Karpas-422 (cell line): ENCODE measurements at places on chromosomes 5 and 9. TPM values are rescaled to one million over a fixed set of nuclear protein-coding genes. Genes with fewer than 3 reads are reported as not detected.

Gene IL12B
- not detected in 2 replicates for total RNA-seq

Gene ADCY2
- total RNA-seq, result not detected in 2 replicates

Gene SLC36A2
- not detected in 2 replicates for total RNA-seq

Gene TMEFF1
- total RNA-seq, result not detected in 2 replicates

Gene CD180
- 38.0 and 90.7 TPM in 2 replicates for total RNA-seq

Gene SPINK7
- not detected in 2 replicates for total RNA-seq

Gene QRFP
- total RNA-seq, result not detected in 2 replicates

Gene MRRF
- total RNA-seq, result 36.3 and 67.3 TPM in 2 replicates

Gene NR3C1
- total RNA-seq, result 189 and 364 TPM in 2 replicates

Gene OBP2B
- total RNA-seq, result not detected in 2 replicates

Gene ZMYND19
- total RNA-seq, result 18.8 and 34.4 TPM in 2 replicates

Gene HABP4
- 1.8 and 7.3 TPM in 2 replicates for total RNA-seq

Gene PCSK1
- not detected in 2 replicates for total RNA-seq

Gene KIF20A
- total RNA-seq, result 16.9 and 26.5 TPM in 2 replicates

Gene MELK
- 16.0 and 22.2 TPM in 2 replicates for total RNA-seq

Gene SMAD5
- 18.5 and 38.3 TPM in 2 replicates for total RNA-seq

Gene GPBP1
- total RNA-seq, result 67.3 and 69.0 TPM in 2 replicates

Gene ORM2
- total RNA-seq, result not detected in 2 replicates

Gene LRRC19
- total RNA-seq, result not detected in 2 replicates
